SK-MEL-5 (cell line): ENCODE measurements at places on chromosomes 4 and X.

DNA sequence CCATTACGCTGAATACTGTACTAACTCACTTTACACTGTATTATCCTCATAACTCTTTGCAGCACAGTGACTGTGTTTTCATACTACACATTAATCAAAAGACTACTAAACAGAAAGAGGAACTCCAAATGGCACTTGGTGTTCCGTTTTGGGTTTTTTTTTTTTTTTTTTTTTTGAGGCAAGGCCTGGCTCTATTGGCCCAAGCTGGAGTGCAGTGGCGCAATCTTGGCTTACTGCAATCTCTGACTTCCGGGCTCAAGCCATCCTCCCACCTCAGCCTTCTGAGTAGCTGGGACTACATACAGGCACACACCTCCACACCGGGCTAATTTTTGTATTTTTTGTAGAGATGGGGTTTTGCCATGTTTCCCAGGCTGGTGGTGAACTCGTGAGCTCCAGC, 10.7 kb downstream of the KLHL8 start:
- DNase-seq = no peak

- DNase-seq = no peak
Measured at GRCh38 chrX:7024850-7025249, 122.7 kb upstream of the STS start.

DNA sequence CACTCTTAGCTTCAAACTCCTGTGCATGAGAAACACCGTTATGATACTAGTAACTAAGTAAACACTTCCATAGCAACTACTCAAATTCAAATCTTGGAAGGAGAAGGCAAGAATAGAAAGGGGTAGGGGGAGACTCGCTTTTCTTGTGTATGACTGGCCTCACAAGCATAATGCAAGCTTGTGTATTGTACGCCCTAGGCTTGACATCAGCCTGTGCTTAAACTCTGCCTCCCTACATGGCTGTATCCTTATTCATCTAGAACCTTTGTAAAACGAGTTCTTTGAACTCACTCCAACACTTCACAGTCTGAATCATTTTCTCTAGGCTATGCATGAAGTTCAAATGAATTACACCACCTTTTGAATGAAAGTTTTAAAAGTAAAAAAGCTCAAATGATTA, 1071.2 kb upstream of the ADGRL3 start:
- no peak for DNase-seq

DNA sequence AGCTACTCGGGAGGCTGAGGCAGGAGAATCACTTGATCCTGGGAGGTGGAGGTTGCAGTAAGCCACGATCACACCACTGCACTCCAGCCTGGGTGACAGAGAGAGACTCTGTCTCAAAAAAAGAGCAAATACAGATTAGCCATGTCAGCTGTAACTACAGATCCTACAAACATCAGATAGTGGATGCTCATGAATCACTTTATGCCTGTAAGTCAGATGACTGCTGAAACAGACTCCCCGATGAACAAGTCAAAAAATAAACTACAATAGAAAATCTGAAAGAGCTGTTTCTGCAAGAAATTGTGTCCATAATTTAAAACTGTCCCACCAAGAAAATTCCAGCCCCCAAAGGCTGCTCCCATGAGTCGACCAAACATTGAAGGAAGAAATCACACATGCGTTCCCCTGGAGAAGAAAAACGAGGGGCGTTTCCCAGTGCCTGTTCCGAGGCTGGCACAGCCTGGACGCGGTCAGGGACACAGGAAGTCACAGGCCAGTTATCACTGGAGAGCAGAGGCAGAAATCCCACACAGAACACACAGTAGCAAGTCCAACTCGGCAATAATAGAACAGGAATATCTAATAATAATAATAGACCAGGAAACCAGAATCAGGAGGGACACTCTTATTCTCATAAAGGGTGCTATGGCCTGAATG, 30.0 kb upstream of the GTPBP6 start:
- no peak for DNase-seq

DNA sequence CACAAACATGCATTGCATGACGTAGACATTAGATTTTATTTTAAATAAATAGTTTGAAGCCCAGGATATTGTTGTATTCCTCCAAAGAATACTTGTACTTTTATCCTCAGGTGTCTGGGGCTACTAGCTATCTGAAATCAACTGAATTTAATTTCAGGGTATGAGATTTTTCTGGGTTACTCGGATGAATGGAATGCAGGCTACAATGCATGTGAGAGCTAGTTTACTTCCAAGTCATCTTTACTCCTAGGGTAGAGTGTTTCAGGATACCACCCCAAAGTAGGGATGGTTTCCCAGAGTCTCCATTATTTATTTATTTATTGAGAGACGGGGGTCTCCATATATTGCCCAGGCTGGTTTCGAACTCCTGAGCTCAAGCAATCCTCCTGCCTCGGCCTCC, 66.4 kb downstream of the HPRT1 start:
- DNase-seq = no peak

DNA sequence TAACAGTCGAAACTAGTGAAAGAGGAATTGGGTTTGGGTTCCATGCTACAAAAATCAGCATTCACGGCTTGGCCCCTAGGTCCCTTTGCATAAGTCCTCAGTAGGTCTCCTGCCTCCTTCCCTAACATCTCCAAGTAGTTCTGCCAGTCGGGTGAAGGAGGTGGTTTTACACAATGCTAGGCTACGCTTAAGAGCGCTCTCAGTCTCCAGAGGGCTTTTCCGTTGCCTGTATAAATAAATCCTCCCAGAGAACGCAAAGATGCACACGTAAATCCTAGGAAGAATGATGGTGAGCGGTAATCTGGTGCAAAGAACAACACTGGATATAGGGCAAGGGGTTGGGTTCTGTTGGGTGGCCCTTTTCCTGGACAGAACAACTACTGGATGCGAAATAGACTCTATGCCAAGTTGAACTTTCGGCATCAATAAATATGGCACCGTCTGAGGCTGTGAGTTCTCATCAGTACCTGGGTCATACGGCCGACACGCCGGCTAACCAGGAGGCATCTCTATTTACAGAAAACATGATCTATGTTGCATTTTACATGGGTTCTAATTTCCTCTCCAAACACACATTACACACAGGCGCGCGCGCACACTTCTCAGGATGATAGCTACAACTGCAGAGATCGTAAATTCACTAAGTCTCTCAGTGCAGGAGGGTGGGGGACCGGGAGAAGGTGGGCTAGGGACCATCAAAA, 1.3 kb downstream of the CAMK2D start:
- peak; percentile 21 for DNase-seq

- DNase-seq = no peak
Measured at GRCh38 chr4:185384930-185385331, 10.8 kb downstream of the LRP2BP start.

DNA sequence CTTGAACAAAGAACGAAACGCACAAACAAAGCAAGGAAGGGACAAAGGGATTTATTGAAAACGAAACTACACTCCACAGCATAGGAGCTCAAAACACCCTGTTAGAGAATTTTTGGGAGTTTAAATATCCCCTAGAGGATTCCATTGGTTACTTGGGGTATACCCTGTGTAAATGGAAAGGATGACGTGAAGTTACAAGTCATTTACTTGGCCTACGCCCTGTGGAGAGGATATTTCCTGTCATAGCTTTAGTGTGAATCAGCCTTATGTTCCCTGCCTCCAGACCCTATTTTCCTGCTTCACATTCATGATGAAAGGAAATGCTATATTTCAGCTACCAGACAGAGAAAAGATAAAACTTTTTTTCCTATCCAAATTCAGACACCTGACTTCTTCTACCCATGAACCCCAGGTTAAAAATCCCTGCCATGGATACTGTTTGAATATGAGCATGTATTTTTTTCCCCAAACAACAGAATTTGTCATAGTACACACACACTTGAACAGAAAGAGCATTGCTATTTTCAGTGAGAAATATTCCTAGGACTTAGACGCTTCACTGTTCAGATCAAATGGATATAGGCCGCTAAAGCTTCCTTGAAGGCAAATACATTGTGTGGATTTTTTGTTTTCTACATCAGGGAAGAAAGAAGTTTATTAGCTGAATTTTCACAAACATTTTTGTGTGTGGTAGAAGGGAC, 20.4 kb downstream of the PIN4 start:
- DNase-seq = peak; percentile 1

- no peak for DNase-seq
Measured at GRCh38 chr4:40546506-40546905, 83.2 kb downstream of the RBM47 start.

- peak; percentile 95 for DNase-seq
Measured at GRCh38 chrX:131792789-131793462, 230.2 kb upstream of the STK26 start.

- DNase-seq = no peak
Measured at GRCh38 chr4:137703195-137703594, 170.9 kb upstream of the PCDH18 start.

DNA sequence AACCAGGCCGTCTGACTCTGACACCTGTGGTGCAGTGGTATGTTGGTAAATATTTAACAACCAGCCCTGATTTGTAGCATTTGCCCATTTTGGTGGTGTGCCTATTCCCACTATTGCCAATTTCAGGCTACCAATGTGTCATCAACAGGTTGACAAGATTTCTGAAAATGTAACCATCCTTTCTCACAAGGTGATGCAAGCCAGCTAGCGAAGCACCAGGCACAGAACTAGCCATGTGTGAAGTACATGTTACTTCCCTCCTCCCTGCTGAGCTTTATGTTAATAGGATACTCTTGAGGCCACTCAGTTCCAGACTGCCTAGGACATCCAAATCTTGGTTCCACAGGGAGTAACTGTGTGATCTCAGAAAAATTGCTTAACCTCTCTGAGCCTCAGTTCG, 7.2 kb upstream of the MAMLD1 start:
- no peak for DNase-seq

DNA sequence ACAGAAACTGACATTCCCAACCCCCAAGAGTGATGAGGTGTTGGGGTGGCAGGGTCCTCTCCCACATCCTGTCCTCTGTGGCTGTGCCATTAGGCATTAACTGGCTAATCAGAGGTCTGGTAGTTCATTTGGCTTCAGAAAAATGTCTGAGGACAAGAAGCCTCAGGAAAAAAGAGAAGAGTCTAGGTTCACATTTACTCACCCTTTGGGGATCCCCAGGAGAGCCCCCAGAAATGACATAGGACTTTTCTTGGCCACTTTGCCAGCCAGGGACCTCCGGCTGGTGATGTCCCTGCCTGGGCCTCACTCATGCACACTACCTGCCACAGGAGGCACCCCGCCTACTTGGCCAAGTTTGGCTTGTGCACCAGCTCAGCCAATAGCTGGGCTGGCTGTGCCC, 173.0 kb downstream of the RBM46 start:
- DNase-seq = no peak

DNA sequence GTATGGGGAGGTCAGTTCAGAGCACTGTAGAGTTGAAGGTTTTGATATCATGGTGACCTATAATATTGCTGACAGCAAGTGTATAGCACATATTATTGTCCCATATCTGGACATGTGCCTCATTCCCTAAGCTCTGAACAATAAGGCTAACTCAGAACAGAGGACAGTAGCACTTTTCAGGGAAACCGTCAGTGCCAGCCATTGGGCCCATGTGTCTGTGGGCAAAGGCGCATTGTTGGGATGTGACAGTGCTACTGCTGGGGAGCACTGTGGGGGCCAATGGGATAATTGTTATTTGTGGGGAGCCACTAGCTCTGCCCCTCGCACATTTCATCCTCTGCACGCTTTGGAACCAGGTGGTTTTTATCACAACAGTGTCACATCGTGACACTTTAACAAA, 136.2 kb downstream of the ELOVL6 start:
- DNase-seq = no peak

GRCh38 chr4:145583191-145584055, 35.8 kb upstream of the MMAA start:
- DNase-seq = no peak

DNA sequence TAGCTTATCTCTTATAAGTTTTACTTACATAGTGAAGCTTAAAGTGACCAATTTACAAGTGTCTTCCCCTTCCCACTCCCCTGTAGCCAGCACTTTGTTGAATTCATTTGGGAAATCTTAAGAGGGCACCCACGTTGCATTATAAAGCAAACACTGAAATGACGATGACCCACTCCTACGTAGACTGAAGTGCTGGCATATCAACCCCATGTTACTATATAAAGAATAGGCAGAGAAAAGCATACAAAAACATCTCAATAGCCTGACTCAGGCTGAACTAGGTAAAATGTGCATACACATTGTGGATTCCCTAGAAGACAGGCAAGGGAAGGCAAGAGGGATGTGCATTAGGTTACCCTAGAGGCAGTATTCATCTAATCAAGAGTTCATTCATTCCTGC, 313.4 kb downstream of the TENM3 start:
- DNase-seq = no peak

GRCh38 chr4:153520801-153521329, 54.7 kb downstream of the TMEM131L start:
- DNase-seq = no peak

DNA sequence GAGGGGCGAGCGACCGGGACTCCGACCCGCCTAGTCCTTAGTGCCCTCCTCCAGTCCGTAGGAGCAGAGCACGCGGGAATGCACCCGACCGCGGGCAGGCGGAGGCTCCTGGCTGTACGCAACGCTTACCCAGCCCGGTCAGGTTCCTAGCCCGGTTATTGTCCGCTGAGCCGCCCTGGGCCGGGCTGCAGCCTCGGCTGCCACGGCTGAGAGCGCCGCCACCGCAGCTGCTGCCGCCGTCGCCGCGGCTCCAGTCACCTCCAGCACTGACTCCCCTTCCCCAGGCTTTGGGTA, at the start of gene AMER1:
AMER1 (minus strand) TSS at position 268 of the 294 bp plus-strand sequence. CDS start 12,422 bp downstream, outside the sequence.
- DNase-seq = no peak

GRCh38 chr4:153034681-153035080, 98.6 kb downstream of the FHDC1 start:
- DNase-seq = no peak

GRCh38 chr4:103994059-103994458, 274.3 kb upstream of the TACR3 start:
- DNase-seq = peak; percentile 65

DNA sequence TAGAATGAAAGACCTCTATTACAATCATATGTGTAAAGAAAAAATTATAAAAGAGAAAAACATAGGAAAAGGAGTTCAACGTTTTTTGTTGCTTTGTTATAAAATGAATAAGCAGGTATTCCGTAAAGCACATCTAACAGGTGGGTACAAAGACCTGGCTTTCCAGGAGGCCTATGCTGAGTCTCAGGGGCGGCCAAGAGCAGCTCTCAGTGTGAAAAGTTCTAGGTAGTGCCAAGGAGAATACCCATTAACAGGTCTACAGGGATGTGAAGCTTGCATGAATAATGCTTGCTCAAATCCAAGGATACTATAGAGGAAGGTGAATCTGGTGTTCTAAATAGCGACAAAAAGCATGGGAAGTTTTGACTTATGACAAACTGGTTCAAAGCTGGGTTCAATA, 944.4 kb downstream of the PDHA2 start:
- no peak for DNase-seq

- DNase-seq = no peak
Measured at GRCh38 chr4:14524276-14524675, 478.0 kb upstream of the CPEB2 start.

DNA sequence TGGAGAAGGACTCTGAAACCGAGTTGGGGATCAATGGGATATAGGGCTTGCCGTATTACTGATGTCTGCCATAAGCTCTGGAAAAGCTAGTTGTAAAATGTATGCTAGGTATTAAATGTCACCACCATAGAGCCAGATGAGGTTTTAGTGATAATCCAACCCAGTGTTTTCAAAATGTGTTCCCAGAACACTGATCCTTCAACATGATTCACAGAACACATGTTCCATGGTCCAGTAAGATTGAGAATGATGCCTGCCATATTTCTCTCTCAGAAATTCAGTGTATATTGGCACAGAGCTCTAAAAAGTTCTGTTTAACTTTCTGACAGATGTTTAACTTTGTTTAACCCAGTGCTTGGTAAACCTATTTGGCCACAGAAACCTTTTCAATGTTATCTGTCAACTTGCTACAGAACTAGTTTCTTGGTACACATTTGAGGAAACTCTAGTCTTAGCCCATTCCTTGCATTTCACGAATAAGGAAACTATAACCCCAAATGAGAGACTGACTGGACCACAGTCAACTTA, 160.2 kb downstream of the PALLD start:
- DNase-seq = no peak
